Colonic mucosa (tissue), 4 donors: ENCODE measurements at places on chromosomes 16 and 17. TPM values are rescaled to one million over a fixed set of nuclear protein-coding genes. Genes with fewer than 3 reads are reported as not detected.

PPP1R1B gene
- 331 TPM for total RNA-seq

RPGRIP1L gene
- 5.5 TPM for total RNA-seq

CHST4 gene
- 0.44 TPM for total RNA-seq

LRRC37B gene
- 9.7 TPM for total RNA-seq

GID4 gene
- total RNA-seq, result 8.0 TPM

AOC3 gene
- 5.3 TPM for total RNA-seq

SP2 gene
- total RNA-seq, result 21.6 TPM

SAT2 gene
- total RNA-seq, result 55.3 TPM

P4HB gene
- total RNA-seq, result 1,051 TPM

LLGL2 gene
- total RNA-seq, result 401 TPM

KRTAP1-5 gene
- not detected for total RNA-seq

CCDC78 gene
- total RNA-seq, result 0.37 TPM

NTN3 gene
- not detected for total RNA-seq

OTOA gene
- not detected for total RNA-seq

NKD1 gene
- 2.3 TPM for total RNA-seq

TMEM208 gene
- total RNA-seq, result 69.0 TPM

TP53TG3C gene
- not detected for total RNA-seq

KRT10 gene
- 33.6 TPM for total RNA-seq

HOXB13 gene
- 82.9 TPM for total RNA-seq

ZFPM1 gene
- 6.6 TPM for total RNA-seq

MYH11 gene
- total RNA-seq, result 30.0 TPM

BRIP1 gene
- 10.1 TPM for total RNA-seq

ARHGAP44 gene
- 51.5 TPM for total RNA-seq

CDRT15 gene
- not detected for total RNA-seq

SLC35G6 gene
- not detected for total RNA-seq

MPO gene
- total RNA-seq, result not detected

SYNGR3 gene
- total RNA-seq, result 1.9 TPM

PROCA1 gene
- total RNA-seq, result 1.0 TPM

BTBD17 gene
- total RNA-seq, result 0.22 TPM

SULT1A4 gene
- 32.0 TPM for total RNA-seq
